ENCODE measurements at places on chromosomes 11 and 22. TPM values are rescaled to one million over a fixed set of nuclear protein-coding genes. Genes with fewer than 3 reads are reported as not detected.

PPP2R5B gene
- 23.9 TPM for total RNA-seq

ARHGEF17 gene
- total RNA-seq, result 56.5 TPM

DNA sequence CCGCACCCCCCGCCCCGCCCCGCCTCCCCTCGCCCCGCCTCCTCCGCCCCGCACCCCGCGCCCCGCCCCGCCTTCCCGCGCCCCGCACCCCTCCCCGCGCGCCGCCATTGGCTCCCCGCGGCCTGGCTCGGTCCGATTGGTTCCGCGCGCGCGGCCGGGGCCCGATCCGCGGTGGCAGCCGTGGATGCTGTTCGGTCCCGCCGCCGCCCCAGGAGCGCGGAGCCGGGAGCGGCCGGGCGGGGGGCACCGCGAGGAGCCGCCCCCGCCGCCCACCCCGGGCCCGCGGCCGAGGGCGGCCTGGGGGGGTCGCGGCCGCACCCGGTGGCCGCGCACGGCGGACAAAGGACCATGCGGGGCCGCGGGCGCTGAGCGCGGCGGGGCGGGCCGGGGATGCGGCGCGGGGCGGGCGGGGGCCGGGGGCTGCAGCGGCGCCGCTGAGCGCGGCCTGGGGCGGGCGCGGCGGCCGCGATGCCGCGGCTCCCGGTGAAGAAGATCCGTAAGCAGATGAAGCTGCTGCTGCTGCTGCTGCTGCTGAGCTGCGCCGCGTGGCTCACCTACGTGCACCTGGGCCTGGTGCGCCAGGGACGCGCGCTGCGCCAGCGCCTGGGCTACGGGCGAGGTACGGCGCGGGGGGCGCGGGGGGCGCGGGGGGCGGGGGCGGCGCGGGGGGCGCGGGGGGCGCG, at the start of gene B4GALNT4:
TSS of gene B4GALNT4 (plus strand) at position 164 of the 683 bp plus-strand sequence. CDS start at position 469, 305 bp downstream.
- no peaks in the 10 kb centered on the region for H3K36me3 ChIP-seq
- peaks cover 52% of the 10 kb centered on the region for H3K27me3 ChIP-seq
- no peak within 1 kb of the TSS for H3K27ac ChIP-seq
- no peak within 1 kb of the TSS for H3K4me3 ChIP-seq
- H3K4me1 ChIP-seq, result peaks cover 10% of the 10 kb centered on the region

DNA sequence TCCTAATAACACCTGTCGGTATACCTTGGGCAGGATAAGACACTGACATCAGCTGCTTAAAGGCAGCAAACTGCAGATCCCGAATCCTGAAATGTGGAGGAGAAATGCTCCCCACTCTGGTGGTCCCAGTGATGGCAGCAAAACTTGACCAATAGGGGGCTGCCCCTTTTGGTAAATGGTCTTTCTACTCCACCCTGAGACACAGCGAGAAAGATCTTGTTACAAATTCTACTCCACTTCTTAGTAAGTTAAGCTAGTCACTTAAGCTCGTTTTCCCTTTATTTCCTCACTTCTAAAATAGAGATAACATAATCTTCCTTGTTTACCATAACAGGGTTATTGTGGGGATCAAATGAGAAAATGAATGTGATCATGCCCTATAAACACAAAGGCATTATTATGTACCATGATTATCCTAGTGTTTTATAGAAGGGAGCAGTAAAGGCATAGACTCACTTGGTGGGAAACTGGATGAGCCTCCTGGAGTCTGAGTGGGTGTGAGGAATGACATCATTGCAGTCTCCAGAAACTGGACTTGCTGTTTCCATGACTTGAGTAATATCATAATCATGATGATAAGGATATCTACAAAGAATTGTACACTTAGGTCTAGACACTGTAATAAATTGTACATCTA, 50.9 kb downstream of the ENDOD1 start:
- no peaks in the 10 kb centered on the region for H3K27me3 ChIP-seq
- H3K27ac ChIP-seq, result no peak overlapping the region
- H3K4me3 ChIP-seq, result no peak overlapping the region
- H3K4me1 ChIP-seq, result no peaks in the 10 kb centered on the region
- H3K36me3 ChIP-seq, result no peaks in the 10 kb centered on the region

DNA sequence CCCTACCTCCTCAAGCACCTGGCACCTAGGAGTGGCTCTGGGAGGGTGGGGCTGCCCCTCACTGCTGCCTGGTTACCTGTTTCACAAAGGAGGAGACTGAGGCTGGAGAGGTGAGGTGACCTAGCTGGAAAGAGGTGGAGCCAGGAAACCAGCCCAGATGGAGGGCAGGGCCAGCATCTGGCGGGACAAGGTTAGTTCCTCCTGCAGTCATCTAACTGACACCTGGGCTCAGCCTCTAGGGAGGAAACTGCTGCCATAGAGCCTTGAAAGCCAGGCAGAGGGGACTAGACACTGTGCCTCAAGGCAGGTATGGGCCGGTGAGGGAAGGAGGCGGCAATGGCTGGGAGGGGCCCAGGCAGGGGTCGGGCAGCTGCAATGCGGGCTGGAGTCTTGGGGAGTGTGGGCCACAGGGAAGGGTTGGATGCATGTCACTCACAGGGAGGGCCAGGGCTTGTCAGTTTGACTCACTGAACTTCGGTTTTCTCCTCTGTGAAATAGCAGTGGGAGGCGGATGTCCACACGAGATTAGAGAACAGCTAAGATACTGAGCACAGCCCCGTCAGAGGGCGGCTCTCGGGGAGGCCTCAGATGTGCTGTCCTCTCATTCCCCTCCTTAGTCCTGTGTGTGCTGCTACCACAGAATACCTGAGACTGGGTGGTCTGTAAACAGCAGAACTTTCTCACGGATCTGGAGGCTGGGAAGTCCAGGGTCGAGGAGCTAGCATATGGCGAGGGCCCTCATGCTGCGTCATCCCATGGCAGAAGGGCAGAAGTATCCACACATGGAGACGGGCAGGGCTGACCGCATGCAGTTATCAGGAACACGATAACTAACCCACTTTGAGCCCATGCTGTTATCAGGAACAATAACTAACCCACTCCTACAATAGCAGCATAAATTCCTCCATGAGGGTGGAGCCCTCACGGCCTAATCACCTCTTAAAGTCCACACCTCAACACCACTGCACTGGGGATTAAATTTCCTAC, 16.1 kb downstream of the MGAT3 start:
- H3K27me3 ChIP-seq, result no peaks in the 10 kb centered on the region
- peak overlapping the region; percentile 86 for H3K27ac ChIP-seq
- H3K4me3 ChIP-seq, result peak overlapping the region; percentile 27
- DNase-seq, result no peak
- peaks cover 55% of the 10 kb centered on the region for H3K4me1 ChIP-seq
- H3K36me3 ChIP-seq, result no peaks in the 10 kb centered on the region

- no peaks in the 10 kb centered on the region for H3K4me1 ChIP-seq
- H3K27me3 ChIP-seq, result no peaks in the 10 kb centered on the region
- no peaks in the 10 kb centered on the region for H3K36me3 ChIP-seq
- no peak overlapping the region for H3K4me3 ChIP-seq
Observed at GRCh38 chr11:116445108-116446047, 327.4 kb downstream of the BUD13 start.

GRCh38 chr11:27505781-27506180, 788 bp downstream of the LIN7C start:
- H3K36me3 ChIP-seq, result peaks cover 11% of the 10 kb centered on the region
- H3K4me3 ChIP-seq, result peak overlapping the region; percentile 65
- no peak for DNase-seq
- peaks cover 42% of the 10 kb centered on the region for H3K4me1 ChIP-seq
- H3K27me3 ChIP-seq, result no peaks in the 10 kb centered on the region

DNA sequence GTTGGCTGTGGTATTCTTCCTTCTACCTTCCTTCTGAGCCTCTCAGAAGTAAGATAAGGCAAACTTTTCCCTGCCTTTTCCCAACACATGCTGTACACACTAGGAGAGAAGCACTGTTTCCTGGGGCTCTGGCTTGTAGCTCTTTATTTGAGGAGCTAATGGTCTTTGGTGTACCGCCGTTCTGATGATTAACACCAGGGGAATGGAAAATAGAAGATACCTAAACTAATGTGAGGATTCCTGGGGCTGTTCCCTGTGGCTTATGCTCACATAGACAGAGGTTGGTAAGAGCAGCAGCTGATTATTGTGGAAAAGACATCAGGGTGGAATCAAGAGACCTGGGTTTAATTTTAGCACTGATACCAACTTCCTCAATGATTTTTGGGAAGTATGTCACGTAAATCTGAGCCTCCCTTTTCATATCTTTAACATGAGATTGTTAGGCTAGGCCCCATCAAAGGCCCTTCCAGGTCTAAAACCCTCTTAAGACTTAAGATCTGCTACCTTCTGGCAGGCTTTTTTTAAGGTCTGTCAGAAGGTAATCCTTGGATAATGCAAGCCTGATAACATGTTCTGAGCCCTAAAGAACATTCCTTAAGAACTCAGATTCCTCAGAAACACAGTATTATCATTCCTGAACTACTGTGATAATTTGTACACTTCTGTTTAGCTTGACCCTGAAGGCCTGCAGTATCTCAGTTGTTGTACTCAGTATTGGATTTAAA, 24.8 kb upstream of the RCE1 start:
- no peaks in the 10 kb centered on the region for H3K36me3 ChIP-seq
- no peak overlapping the region for H3K4me3 ChIP-seq
- no peak overlapping the region for H3K27ac ChIP-seq
- no peaks in the 10 kb centered on the region for H3K27me3 ChIP-seq

DNA sequence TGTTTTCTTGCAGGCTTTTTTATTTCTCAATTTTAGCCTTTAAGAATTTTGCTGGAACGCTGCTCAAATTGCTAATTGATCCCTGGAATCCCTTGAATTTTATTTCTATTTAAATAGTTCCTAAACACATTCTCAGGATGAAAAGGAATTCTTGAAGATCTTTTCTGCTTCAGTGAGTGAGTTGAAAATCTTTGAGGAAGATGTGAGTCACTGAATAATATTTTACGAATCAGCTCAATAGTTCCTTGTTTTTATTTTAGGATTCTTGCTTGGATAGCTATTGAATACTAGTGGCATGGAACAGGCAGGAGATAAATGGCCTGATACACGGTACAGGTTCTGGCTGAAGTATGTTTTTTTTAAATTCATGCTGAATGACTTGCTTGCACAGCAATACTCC, 194.6 kb upstream of the CCDC90B start:
- no peaks in the 10 kb centered on the region for H3K4me1 ChIP-seq
- H3K27me3 ChIP-seq, result no peaks in the 10 kb centered on the region
- no peak overlapping the region for H3K4me3 ChIP-seq
- H3K36me3 ChIP-seq, result no peaks in the 10 kb centered on the region
- H3K27ac ChIP-seq, result no peak overlapping the region

All from lower lobe of right lung (tissue), 2 donors.